Karpas-422 (cell line): ENCODE measurements at places on chromosomes 7 and 10. TPM values are rescaled to one million over a fixed set of nuclear protein-coding genes. Genes with fewer than 3 reads are reported as not detected.

DNA sequence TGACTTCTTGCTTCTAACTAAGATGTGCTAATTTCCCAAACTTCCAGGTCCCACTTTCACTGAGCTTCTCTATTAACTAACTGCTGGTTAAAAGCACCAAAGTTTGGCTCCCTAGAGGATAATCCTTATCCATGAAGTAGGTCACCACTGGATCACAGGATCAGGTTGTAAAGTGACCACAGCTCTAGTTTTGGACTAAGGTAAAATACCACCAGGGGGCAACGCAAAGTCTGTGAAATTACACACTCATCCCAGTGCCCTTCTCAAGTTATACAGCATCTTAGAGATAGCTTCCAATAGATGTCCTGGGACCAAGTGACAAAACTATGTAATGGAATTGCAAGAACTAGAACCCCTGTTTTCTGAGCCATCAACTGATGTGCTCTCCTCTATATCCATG is 116.4 kb upstream of the ASAH2 start:
- no peaks in the 10 kb centered on the region for H3K36me3 ChIP-seq
- peaks cover 8% of the 10 kb centered on the region for H3K4me1 ChIP-seq
- H3K27ac ChIP-seq, result no peak overlapping the region
- no peak overlapping the region for H3K4me3 ChIP-seq

GRCh38 chr7:148598351-148598750 is 7.8 kb downstream of the C7orf33 start:
- H3K4me3 ChIP-seq, result no peak overlapping the region
- no peaks in the 10 kb centered on the region for H3K36me3 ChIP-seq
- no peaks in the 10 kb centered on the region for H3K4me1 ChIP-seq
- no peak for DNase-seq
- no peak overlapping the region for H3K27ac ChIP-seq
- H3K27me3 ChIP-seq, result no peaks in the 10 kb centered on the region

DNA sequence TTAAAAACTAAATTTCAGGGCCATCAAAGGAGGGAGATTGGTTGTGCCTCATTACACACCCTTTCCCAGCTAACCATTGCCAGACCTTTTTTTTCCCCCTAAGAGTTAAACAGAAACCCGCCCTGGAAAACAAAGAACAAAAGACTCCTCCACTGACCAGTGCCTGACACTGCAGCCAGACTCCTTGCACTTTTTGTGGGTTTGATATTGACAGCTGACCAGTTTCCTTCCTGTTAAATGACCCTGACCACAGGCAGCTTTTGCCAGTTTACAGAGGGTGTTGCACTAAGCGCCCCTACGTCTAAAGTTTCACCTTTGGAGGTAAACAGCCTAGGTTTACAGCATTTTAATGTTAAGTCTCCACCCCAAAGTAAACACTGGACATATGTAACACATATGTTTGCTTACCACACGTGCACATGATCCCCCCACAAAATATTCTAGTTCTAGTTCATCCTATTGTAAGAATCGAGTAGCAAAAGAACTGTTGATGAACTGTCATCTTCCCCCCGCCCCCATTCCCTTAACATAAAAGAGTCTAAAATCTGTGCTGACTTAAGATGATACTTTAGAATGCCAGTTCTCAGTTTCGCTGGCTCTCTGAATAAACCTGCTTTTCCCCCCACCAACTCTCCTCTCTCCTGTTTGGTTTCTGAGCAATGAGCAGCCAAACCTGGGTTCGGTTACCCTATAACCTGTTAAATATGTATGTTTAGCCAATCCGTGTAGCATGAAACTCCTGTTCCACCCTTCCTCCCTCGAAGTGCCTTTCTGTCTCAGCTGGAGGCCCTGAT is 38.0 kb downstream of the FOXI2 start:
- DNase-seq, result no peak
- H3K27ac ChIP-seq, result no peak overlapping the region
- no peaks in the 10 kb centered on the region for H3K4me1 ChIP-seq
- H3K36me3 ChIP-seq, result no peaks in the 10 kb centered on the region
- no peak overlapping the region for H3K4me3 ChIP-seq

GRCh38 chr10:132460691-132461090 is 63.7 kb downstream of the PWWP2B start:
- H3K4me3 ChIP-seq, result no peak overlapping the region
- no peak overlapping the region for H3K27ac ChIP-seq
- H3K27me3 ChIP-seq, result no peaks in the 10 kb centered on the region
- H3K4me1 ChIP-seq, result peaks cover 72% of the 10 kb centered on the region

CNPY4 gene
- total RNA-seq, result 13.0 and 16.6 TPM in 2 replicates

DNA sequence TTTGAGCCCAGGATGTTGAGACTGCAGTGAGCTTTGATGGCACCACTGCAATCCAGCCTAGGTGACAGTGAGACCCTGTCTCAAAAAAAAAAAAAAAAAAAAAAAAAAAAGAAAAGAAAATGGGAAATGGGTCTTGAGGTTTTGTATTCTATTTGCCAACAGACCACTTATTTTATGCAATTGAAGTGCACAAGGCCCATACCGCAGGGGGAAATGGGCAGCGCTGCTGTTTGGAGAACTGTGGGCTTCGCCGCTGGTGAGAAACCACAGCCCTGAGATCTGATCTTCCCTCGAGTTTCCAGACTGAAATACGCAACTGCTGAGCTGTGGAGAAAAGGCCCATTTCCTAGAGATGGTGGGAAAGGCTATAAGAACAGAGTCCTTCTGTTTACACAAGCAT is 512.0 kb downstream of the TCERG1L start:
- no peak overlapping the region for H3K27ac ChIP-seq
- DNase-seq, result no peak
- H3K27me3 ChIP-seq, result no peaks in the 10 kb centered on the region
- H3K4me3 ChIP-seq, result no peak overlapping the region
- H3K4me1 ChIP-seq, result no peaks in the 10 kb centered on the region
- no peaks in the 10 kb centered on the region for H3K36me3 ChIP-seq

DNA sequence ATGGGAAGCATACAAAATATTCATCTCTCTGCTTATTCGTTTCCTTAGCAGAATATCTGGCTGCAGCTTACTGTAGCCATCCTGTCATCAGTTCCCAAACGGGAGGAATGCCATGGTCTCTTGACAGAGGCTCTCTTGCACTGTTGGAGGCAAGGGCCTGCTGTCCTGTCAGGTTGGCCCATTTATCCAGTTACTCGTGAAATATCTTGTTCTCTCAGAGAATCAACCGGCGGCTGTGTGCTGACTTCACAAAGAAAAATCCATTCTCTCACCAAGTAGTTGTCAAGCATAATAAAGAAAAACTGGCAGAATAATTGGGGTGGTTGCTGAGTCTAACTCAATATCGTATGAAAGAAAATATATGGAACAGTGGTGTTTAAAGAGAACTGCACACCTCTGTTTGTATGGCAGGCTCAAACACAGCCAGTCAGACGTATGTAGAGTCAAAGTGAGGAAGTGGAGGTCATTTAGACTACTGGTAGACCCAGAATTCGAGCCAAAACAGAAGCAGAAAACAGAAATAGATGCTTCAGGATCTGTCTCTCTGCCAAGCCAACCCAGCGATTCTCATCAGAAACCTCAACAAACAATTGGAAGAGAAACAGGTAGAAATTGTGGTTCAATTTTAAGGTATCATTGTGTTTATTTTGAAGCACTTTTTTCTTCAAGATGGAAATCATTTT is 349.2 kb upstream of the PRKCQ start:
- H3K4me1 ChIP-seq, result peaks cover 15% of the 10 kb centered on the region
- H3K4me3 ChIP-seq, result no peak overlapping the region
- H3K27ac ChIP-seq, result no peak overlapping the region
- DNase-seq, result no peak
- no peaks in the 10 kb centered on the region for H3K36me3 ChIP-seq
- no peaks in the 10 kb centered on the region; the same call in 1 of the 2 replicates for H3K27me3 ChIP-seq
